Activated naive CD4-positive, alpha-beta T cell (primary cell): ENCODE measurements at places on chromosomes 12 and 14.

- no peak for DNase-seq
These were observed 9.1 kb downstream of the C12orf76 start for GRCh38 chr12:110039085-110039807.

GRCh38 chr12:25876383-25877045 lies 82.0 kb upstream of the RASSF8 start:
- DNase-seq, result no peak

DNA sequence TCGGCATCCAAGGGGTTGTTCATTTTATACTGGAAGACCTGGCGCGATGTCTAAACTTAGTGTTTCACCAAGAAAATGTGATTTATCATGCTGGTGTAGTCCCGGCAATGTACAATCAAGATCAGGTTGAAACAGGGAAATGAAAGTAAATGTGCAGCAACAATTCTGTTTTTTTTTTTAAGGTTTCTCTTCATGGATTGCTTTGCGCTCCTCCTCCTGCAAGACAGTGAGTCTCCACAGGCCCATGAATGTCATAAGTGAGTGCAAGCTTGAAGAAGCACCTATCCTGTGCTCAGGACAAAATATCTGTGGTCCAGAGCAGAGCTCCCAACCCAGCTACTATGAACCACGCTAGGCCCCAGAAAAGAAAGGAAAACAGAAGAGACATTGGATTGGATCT lies 143.4 kb downstream of the KCNK10 start:
- DNase-seq, result no peak

DNA sequence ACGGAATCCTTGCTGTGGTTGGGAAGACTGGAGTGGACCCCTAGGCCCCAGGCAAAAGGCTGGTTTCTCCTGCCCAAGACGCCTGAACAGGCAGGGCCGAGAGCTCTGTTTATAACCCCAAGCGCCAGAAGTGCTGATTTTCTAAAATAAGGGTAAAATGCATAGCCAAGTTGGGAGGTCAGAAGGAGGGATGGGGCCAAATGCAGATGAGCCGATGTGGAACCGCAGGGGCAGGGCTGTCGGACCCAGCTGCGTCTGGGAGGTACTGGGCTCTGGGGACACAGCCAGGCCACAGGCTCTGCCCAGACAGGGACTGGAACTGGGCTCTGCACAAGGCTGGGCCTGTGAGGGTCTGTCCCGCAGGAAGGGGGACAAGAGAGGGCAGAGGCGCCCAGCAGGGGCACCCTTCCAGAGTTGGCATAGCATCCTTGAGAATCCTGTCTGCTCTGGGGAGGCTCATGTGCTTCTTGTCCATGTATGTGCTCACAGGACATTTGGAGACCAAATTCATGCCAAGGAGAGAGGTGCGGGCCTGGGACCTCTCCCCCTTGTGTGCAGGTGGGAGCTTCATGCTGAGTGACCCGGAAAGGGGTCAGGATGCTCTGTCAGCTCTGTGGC lies 49.1 kb downstream of the JAG2 start:
- no peak for DNase-seq

- no peak for DNase-seq
These were observed 362.1 kb upstream of the STXBP6 start for GRCh38 chr14:25411781-25412757.

GRCh38 chr12:114221136-114221833 lies 184.7 kb downstream of the TBX5 start:
- DNase-seq, result no peak

DNA sequence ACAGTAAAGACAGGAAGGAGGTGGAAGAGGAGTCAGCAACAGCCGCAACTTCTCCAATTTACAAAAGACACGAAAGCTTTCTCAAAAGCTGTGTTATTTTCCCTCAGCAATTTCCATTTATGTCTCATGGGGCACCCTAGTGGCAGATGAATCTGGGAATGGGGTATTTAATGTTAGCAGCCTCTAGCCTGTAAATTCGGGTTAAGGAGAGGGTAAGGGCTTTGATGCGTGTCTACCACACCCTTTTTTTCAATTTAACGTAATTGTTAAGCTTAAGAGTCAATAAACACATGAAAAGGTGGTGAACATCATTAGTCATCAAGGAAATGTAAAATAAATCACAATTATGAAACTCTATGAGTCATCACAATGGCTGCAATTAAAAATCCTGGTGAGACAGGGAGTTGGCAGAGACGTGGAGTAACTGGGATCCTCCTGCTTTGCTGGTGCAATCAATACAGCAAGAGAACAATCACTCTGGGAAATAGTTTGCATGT lies 986.4 kb downstream of the AACS start:
- DNase-seq, result no peak

GRCh38 chr12:95408201-95408600 lies 65.8 kb upstream of the METAP2 start:
- DNase-seq, result no peak

DNA sequence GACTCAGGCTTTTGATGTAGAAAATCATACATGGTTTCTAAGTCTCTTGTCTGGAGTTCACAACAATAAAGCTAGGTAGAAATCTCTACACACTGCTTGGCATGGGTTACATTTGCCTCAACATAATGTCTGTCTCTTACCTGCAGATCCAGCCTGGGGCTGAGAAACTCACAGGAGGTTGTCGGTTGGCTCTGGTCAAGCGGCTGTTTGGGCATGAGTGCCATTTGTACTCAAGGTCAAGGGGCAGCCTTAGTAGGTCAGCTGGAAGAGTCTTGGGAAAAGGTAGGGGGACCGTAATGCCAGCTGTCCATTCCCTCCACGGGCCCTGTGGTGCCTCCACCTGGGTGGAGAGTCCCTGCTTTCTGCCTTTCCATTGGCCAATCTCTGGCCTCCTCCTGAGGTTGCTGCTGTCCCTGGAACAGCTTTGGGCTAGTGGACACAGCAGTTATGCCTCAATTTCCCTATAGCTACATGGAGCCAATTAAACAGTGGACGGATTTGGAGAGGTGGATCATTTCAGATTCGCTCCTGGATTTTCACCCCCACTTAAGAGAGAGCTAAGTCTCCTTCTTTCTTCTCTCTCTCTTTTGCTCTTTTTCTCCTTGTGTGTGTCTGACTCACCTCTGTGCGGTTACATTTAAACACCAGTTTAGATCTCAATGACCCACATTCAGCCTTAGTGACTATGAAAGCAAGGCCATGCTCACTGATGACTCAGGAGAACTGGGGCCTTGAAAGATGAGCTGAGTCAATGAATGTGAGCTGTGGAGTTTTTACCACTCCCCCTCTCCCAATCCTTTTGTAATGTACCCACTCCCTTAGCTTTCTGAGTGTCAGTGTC lies 132.8 kb upstream of the HIF1A start:
- DNase-seq, result no peak

DNA sequence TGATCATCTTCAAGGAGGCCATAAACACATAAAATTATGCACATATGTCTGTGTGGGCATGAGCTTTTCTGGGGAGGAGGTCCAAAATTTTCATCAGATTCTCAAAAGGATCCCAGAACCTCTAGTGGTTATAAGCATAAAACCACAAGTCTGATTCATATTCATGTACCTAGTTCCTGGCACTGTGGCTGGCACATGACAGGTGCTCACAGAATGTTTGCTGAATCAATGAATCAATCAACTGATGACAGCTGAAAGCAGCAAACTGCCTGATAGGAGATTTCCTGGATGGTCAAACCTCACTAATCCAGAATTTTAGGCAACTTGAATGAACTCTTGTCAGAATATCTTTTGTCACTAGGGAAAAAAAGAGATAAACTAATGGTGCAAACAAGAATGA lies 13.5 kb upstream of the CMKLR1 start:
- no peak for DNase-seq

- DNase-seq, result no peak
These were observed 337.7 kb upstream of the GARIN6 start for GRCh38 chr12:99309812-99310211.

DNA sequence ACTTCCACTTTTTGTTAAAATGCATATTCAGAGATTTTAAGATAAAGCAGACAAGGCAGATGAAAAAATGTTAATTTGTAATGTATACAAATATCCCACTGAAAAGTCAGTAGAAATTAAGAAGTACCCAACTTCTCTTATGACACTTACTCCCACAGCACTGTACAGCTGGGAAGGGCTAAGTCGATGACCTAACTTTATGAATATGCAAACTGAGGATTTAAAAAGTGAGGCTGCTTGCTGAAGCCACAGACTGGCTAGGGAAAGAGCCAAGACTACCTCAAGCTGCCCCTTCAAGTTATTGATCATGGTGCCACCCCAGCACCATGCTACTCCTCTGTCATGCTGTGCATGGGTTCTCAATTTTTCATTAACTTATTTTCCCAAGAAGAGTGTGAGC lies 17.0 kb downstream of the PPM1H start:
- no peak for DNase-seq

- DNase-seq, result no peak
These were observed 45.6 kb downstream of the GPHB5 start for GRCh38 chr14:63273129-63273528.

DNA sequence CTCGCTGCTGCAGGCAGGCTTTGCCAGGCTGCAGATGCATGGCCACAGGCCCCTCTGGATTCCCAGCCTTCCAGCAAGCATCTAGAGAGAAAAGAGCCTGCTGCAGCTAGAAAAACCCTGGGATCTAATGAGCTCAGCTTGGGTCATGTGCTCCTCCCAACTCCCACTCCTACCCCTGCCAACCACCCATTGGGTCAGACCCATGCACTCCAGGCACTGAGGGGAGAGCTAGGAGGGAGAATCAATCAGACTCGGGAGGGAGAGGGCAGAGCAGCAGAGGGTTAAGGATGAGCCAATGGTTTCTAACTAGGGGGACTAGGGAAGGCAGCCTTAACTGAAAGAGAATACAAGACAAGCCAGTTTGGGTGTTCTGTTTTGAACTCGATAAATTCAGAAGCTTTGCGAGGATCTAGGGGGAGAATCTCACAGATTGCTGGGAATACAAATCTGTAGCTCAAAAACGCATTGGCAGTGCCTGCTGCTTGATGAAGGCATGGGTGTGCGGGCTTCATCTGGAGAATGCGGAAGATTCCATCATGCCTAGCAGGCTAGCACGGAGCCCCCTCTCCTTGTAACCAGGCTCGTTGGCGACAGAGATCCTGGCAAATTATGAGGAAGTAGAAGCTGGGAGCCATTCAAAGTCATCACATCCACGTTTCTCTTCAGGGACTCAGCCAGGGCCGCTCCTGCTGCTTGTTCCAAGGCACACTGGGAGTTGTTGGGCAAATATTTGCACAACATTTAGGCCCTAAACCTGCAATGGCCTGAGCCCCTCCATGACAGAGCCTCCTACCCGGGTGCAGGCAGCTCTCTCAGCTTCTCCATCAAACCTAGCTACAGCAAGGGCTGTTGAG lies 56.4 kb downstream of the VCPKMT start:
- DNase-seq, result no peak

- no peak for DNase-seq
These were observed 48.7 kb downstream of the ST8SIA1 start for GRCh38 chr12:22285846-22286245.

DNA sequence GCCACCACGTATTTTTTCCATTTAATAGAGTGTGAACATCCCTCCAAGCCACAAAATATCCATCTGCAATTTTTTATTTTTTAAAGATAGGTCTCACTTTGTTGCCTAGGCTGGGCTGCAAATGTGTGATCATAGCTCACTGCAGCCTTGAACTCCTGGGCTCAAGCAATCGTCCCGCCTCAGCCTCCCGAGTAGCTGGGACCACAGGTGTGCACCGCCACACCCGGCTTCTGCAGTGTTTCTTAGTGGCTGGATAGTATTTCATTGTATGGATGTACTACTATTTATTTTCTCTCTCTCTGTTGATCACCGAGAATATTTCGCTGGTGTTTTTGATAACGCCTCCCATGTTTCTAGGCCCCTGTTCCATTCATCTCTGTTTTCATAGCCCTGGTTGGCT lies 17.5 kb downstream of the MLXIP start:
- DNase-seq, result no peak

GRCh38 chr14:86799244-86799647 lies 1193.7 kb downstream of the GALC start:
- DNase-seq, result no peak

- no peak for DNase-seq
These were observed 19.2 kb downstream of the TOGARAM1 start for GRCh38 chr14:44981198-44981597.

GRCh38 chr12:90074086-90074485 lies 365.4 kb upstream of the ATP2B1 start:
- no peak for DNase-seq

DNA sequence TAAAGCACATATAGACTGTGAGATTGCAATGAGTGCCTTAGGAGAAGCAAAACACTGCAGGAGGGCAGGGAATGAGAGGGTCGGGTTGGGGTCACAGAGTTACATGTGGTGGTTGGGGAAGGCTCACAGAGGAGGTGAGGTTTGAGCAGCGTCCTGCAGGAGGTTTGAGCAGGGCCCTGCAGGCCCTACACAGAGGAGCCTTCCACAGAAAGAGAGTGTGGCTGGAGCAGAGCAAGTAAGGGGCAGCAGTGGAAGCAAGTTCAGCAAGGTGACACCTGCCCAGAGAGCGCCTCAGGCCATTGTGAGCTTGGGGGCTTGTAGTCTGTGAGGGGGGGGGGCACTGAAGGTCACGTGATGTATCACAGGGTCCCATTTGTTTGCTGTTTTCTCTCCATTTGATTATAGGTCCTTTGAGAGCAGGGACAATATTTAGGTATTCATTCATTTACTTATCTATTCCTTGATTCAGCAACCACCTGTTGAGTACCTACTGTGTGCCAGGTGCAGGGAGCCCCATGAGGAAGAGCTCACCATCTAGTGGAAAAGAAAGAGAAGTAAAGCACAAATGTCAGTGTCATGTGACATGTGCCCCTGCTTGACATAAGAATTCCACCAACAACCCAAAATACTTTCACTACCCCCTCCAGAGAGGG lies 56.6 kb downstream of the GALNT16 start:
- no peak for DNase-seq

DNA sequence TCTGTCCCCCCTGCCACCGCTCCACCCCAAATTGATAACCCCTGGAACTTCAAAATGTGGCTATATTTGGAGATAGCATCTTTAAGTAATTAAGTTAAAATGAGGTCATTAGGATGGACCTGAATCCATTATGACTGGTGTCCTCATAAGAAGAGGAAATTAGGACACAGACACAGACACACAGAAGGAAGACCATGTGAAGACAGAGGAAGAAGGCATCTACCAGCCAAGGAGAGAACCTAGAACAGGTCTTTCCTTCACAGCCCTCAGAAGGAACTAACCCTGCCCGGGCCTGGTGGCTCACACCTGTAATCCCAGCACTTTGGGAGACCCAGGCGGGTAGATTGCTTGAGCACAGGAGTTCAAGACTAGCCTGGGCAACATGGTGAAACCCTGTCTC lies 3.6 kb upstream of the HRK start:
- DNase-seq, result no peak

GRCh38 chr14:58702441-58703160 lies 64.8 kb downstream of the DACT1 start:
- DNase-seq, result no peak

GRCh38 chr14:61280526-61281185 lies 482 bp downstream of the TMEM30B start:
- DNase-seq, result peak; percentile 45

DNA sequence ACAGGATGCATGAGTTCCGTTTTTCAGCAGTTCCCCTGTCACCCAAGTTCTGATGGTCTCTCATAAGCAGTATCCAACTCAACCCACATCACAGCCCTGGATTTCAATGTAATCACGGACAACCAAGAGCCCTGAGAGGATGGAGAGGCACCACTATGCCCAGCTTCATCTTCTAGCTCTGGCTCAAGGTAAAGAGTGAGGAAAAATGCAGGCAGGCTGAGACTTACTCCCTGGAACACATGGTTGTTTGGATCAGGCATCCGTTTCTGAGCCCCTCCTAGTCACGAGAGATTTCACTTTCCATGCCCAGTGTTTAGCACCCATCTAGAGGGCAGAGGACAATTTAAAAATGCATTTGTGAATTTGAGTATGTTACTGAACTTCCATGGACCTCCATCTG lies 45.0 kb downstream of the ANO2 start:
- DNase-seq, result no peak
